ENCODE measurements at places on chromosomes 13 and 19.

DNA sequence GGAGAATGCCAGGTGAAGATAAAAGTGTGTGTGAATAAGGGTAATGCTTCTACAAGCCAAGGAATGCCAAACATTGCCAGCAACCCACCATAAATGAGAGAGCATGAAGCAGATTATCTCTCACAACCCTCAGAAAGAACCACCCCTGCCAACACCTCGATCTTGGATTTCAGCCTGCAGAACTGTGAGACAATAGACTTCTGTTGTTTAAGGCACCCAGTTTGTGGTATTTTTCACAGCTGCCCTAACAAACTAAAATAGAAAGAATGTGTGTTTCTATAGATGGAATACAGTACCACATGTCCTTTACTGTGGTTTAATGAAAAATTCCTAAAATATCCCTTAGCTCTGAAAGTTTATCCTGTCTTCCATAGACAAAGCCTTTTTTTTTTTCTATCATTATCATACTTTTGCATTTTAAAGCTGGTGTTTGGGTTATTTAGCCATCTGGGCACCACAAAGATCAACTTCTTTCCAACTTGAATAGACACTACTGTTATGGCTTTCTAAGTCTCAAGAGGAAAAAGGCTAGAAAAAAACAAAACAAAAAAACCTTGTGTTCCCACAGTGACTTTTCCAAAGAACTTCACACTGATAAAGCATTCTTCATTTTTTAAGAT, 505.6 kb downstream of the KCTD12 start:
- DNase-seq, result no peak

DNA sequence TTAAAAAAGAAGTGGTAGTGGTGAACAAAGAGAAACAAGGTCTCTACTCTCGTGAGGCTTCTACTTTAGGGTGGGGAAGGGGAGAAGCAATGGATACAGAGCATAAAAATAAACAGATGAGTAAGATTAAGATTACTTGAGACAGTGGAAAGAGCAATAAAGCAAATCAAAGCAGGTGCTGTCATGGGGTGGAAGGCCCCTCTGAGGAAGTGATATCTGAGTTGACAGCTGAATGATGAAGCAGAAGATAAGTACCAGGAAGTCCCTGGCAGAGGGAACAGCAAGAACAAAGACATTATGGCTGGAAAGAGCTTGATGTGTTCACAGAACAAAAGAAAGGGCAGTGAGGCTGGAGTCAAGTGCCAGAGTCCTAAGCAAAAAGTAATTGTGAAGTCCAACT, 221.8 kb downstream of the ENOX1 start:
- no peak for DNase-seq

DNA sequence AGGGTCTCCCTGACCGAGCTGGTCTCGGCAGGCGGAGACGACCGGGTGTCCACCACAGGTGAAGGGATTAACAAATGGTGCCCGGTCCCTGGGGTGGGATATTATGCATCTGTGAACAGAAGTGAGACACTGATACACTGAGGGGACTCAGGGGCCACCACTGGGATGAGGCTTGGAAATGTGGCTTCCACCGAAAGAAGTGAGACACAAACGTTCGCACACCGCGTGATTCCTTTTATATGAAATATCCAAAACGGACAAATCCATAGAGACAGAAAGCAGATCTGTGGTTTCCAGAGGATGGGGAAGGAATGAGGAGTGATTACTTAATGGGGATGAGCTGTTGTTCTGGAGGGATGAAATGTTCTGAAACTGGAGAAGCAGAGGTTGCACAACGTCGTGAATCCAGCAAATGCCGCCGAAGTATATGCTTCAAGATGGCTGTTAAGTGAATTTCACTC, 47.5 kb downstream of the C13orf46 start:
- DNase-seq, result no peak

- no peak for DNase-seq
Observed at GRCh38 chr19:5103812-5104410, 135.0 kb downstream of the KDM4B start.

DNA sequence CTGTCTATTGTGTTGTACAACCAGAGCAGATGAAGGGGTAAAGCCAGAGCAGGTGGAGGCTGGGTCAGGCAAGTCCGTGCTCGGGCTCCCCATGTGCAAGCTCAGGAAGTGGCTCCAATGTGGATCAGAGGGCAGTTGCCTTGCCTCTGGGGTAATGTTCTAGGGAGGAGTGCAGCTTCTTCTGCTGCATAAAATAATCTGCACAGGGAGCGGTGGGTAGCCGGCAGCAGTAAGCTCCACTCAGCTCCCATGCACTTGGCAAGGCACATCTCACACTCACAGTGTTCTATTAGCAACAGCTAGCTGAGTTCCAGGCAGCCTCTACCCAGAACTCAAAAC, 565.3 kb upstream of the SLITRK1 start:
- DNase-seq, result no peak

All from activated CD4-positive, alpha-beta T cell treated with anti-CD3 and anti-CD28 coated beads, Interleukin-2, Interleukin-6, amounts not matched to agents 100 ng/mL and 50 ng/mL, durations not matched to agents 16 hours and 8 hours (primary cell).